CD4-positive, alpha-beta T cell treated with Interferon gamma for 1 hour (primary cell): ENCODE measurements at places on chromosomes 13 and 19.

DNA sequence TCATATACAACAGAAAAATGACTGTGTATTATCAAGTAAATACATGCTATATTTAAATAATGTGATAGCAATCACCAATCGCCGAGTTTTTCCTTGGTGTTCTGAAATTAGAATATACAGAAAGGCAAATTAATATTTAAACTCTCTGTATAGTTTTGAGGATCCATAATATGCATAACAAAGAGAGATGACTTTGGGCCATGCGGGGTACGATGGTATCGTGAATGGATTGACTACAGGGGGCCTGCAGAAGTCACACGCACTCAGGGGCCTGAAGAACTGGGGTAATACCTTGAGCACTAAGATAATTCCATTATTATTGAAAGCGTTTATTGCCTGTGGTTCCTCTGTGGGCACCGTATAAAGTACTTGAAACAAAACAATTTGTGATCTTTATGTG, 314.0 kb downstream of the TEX29 start:
- DNase-seq: no peak

DNA sequence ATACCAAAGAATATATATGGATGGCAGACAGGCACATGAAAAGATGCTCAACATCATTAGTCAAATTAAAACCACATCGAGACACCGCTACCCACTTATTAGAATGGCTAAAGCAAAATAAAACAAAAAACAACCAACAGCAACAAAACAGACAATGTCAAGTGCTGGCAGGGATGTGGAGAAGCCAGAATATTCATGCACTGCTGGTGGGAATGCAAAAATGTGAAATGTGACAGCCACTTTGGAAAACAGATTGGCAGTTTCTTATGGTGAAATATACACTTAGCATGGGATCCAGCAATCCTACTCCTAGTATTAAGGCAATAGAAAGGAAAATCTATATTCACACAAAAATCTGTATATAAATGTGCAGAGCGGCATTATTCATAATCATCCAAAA, 8.6 kb downstream of the ELAVL1 start:
- no peak for DNase-seq

- DNase-seq: no peak
These were observed 19.3 kb upstream of the TCF3 start for GRCh38 chr19:1671716-1672037.

DNA sequence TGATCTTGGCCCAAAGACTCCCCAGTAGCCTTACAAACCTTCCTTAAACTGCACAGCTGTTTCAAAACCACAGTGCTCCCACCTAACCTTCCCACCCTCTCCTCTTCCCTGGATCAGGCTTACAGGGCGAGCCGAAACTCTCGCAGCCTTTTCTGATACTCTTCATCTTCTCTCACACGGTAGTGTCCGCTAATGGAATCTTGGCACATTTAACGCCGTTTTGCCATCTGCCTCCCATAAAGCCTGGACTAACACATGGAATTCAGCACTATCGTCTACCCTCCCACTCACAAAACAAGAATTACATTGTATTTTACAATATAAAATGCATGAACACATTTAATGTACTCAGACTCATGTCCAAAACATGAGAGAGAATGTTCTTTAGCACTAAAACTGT, 135.9 kb downstream of the RAP2A start:
- DNase-seq: no peak

- no peak for DNase-seq
These were observed 108.7 kb downstream of the DPF1 start for GRCh38 chr19:38115271-38115802.

DNA sequence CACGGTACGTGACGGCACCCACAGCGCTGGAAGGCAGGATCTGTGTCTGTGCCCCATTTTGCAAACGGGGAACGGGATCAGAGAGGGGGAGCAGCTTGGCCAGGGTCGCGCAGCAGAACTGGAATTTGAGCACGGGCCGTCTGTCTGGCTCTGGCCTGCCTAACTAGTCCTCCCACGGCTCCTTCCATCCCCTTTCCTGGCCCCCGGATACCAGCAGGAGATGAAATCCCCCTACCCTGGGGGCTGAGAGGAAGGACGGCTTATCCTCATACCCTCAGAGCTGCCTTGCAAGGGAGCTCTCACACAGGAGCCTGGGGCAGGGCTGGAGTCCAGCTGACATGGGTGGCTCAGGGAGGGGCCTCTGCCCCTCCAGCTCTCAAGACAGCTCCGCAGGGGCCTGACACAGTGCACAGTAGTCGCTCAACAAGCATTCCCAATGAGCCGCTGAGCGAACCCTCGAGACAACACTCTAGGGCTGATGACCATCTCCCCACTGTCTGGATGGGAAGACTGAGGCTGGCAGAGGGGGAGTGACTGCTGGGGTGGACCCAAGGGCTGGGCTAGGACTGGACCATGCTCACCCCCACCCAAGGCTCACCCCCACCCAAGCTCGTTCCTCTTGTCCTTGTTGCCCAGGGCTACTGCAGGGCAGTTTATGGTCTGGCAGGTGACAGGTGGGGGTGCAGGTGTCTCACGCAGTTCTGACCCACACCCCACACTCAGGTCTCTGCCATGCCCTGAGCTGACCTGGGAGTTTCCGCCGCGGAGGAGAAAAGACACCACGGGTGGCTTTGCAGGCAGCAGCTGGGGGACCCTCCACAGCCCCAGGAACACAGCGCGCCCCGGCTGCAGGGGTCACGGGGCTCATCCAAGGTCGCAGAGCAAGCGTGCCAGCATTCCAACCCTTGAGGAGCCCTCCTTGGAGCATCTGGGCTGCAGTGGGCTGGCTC, 4.0 kb downstream of the ZBTB7A start:
- DNase-seq: no peak

GRCh38 chr13:73369095-73369494, 310.3 kb downstream of the KLF5 start:
- DNase-seq: no peak

DNA sequence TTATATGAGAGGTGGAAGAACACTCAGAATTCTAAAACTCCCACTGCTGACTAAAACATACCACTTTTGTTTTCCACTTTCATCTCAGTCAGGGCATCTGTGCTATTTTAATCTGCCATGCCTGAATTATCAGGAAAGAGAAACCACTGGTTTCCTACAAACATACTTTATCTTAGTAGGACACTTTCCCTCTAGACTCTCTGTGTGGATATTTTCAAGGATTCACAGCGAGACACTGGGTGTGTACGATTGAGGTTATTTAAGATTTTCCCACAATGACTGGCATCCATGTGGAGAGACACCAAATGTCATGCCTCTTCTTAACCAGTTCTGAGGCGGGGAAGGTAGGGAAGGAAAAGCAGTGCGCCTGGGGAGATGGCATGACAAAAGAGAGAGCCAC, 212.2 kb downstream of the ENOX1 start:
- DNase-seq: no peak

DNA sequence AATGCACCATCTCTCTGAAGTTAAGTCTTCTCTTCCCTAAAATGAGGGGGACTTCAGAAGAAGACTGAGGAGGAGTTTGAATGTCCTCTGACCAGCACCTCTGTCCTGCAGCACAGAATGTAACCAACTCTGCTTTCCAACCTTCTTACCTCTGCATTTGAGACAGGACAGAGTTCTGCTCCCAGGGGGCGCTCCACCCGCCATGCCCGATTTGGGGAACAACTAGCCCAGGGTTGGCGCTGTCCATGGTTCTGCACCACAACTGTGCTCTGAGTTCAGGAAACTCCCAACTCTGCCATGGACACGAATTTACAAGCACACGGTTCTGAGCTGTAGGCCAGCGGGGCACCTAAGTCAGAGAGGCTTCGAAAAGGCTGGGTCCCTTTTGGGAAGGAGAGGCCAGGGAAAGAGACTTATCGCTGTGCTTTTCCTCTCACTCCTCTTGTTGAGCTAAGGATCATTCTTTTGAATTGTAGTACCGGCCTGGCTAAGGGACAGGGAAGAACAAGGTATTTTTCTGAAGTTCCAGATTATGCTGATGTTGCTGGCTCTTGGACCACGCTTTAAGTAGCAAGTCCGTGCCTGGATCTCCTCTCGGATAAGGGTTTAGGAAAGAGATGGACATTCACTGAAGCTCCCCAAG, 22.2 kb downstream of the SIGLEC5 start:
- DNase-seq: peak; percentile 68

- DNase-seq: no peak
These were observed 61.1 kb downstream of the SACS start for GRCh38 chr13:23372264-23372906.

GRCh38 chr13:58620176-58620575, 988.6 kb downstream of the PCDH17 start:
- DNase-seq: no peak

GRCh38 chr19:13841086-13841961, 35.6 kb upstream of the NANOS3 start:
- peak; percentile 71 for DNase-seq

GRCh38 chr13:106418556-106418955, 116.9 kb downstream of the EFNB2 start:
- DNase-seq: no peak

GRCh38 chr19:2043251-2043641, 7.8 kb downstream of the MKNK2 start:
- DNase-seq: no peak

- no peak for DNase-seq
These were observed 2.1 kb downstream of the PPP2R1A start for GRCh38 chr19:52191951-52192350.

GRCh38 chr13:78228940-78229339, 310.3 kb upstream of the EDNRB start:
- no peak for DNase-seq

GRCh38 chr13:30123575-30123974, 183.8 kb downstream of the KATNAL1 start:
- no peak for DNase-seq

- DNase-seq: no peak
These were observed 113.2 kb downstream of the KCNRG start for GRCh38 chr13:50128428-50128931.

GRCh38 chr13:103133556-103133955, 67.3 kb upstream of the SLC10A2 start:
- no peak for DNase-seq

- DNase-seq: peak; percentile 68
These were observed 27.7 kb upstream of the NFIC start for GRCh38 chr19:3338541-3339181.

GRCh38 chr13:68160466-68160865, 930.3 kb upstream of the PCDH9 start:
- no peak for DNase-seq

- DNase-seq: no peak
These were observed 348.9 kb downstream of the UQCRFS1 start for GRCh38 chr19:28864024-28864503.

DNA sequence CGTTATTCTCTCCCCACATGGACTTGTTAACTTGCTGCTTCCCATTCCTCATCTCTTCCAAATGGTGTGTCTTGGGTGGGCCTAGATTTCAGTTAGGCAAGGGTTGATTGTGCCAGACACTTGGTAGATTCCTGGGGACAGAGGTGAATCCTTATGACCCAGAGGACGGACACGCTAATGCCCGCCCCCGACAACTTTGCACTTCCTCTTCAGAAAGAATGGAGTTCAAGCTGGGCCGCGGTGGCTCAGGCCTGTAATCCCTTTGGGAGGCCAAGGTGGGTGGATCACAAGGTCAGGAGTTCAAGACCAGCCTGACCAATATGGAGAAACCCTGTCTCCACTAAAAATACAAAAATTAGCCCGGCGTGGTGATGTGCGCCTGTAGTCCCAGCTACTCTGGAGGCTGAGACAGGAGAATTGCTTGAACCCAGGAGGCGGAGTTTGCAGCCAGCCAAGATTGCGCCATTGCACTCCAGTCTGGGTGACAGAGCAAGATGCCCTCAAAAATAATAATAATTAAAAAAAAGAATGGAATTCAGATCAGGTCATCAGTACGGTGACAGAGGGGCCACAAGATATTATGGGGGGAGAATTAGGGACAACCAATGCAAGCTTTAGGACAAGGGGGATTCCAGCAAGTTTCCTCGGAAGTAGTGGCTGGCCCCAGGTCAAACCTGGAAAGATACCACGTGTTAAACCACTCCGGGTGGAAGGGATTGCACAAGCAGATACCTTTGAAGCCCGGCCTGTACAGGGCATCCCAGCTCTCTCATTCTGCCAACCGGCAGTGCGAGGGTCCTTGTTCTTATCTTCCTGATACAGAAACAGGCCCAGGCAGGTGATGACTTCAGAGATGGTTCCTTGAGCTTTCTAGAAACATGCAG, 2.7 kb downstream of the MYO9B start:
- no peak for DNase-seq

- DNase-seq: no peak
These were observed 13.9 kb upstream of the PAK4 start for GRCh38 chr19:39111593-39112199.

DNA sequence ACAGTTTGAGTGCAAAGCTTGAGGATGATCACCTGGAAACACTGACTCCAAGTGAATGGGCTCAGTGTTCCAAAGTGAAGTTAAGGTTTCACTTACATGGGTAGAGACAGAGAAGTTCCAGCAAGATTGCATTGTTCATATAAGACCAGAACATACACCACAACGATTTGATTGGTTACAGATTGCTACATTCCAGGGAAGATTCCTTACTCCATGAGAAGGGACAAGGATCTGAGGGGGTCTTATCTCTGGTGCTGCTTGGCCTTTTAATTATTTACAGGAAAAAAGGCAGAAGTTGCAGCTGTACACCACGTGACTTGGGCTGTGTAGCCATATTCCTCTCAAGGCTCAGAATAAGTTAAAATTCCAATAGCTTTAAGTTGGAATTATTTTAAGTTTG, 12.3 kb downstream of the WDFY2 start:
- no peak for DNase-seq

DNA sequence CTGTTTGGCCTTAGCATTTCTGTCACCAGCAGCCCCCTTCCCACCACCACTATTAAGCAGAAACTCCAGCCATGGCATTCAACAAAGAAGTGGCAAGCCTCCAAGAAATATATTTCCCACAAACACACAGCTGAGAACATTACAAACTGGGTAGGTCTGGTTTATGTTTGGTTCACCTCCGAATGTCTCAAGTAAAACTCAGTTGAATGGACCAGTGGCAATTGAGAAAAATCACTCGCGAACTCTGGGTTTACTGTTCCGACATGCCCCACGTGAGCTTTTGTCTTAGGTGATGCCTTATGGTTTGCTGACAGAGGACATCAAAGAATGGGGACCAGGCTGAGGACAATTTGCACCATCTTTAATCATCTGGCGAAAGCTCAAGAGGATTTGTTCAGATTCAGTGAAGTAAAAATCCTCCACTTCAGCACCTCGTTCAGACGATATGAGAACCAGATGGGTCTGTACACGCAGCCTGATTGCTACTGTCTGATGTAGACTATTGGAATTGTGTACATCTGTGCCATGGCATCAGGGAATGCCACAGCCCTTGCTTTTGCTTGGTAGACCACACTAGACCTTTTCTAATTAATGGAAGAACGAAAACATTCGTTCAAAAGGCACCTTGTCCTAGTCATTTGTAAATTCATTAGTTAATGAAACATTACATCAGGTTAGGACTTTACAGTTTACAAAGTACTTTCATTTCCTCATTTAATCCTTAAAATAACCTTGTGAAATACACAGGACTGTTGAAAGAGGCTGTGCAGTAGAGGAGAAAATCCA, 59.4 kb downstream of the SLC10A2 start:
- no peak for DNase-seq

- peak; percentile 9 for DNase-seq
These were observed 30.2 kb upstream of the CD33 start for GRCh38 chr19:51194527-51195315.

- DNase-seq: no peak
These were observed 4.3 kb downstream of the PIN1 start for GRCh38 chr19:9839415-9839814.
